ENCODE measurements at places on chromosomes 2 and 18.

DNA sequence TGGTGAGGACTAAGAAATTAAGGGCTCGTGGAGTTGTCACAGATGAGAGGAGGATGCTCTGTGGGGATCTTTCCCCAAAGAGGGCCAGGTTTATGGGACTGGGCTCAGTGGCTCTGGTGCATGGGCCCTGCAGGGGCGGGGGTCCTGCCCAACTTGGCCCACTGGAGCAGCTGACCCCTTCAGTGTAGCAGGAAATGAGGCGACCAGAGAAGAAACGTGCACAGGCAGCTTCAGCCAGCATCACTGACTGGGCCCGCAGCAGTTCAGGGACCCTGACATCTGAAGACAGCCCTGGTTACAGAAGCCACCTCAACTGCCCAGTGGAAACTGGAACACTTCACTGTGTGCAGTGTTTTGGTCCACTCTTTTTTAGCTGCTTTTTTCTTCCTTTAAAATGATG lies 72.8 kb downstream of the EMILIN2 start:
- DNase-seq = no peak

DNA sequence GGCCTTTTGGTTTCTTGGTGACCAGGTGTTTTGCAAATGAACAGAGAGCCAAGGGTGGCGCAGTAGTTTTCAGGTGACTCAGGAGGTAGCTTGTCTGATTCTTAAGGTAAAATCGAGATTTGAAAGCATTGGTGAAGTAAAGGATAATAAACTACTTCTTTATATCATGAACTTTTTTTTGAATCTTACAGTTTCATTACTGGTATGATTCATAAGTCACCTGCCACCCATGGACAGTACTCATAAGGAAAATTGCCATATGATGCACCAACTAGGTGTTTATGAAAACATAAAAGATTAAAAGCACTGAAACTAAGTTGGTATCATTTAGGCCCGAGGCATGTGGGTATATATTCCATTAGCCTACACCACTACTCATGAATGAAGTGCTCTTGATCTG lies 84.1 kb upstream of the MGAT5 start:
- no peak for DNase-seq

DNA sequence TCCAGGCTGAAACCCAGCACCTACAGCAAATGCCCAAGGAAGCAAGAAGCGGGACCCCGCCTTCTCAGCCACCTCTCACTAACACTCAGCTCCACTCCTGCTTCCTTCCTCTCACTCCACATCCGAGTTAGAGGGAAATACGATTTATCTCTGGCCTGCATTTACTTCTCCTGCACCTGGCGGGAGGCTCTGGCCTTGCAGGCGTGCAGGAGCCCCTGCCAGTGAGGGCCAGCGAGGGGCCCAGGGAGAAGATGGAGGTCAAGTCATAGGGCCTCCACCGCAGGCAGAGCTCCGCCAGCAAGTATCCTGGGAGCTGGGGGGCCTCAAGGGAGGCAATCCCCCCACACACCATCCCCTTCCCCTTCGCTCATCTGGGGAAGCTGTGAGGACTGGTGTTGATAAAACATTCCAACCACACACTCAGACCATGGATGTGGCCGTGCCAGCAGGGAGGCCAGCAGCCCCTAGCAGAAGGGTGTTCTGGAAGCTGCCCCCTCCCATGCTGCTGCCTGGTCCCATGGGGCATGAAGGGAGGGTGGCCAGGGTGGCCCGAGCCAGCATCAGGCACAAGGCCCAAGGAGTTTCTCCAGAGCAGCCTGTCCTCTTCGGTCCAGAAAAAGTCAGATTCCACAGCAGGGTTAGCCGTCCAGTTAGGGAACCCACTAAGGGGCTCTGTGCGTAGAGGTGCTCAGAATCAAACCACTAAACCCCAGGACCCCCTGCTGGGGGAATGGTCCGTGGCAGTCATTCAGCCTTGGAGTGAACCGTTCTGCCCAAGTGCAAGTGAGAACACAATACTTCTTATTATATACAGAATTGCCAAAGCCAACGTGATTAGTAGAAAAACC lies 91.2 kb downstream of the HDAC4 start:
- DNase-seq = no peak

- no peak for DNase-seq
Observed at GRCh38 chr18:11482271-11482670, 127.1 kb upstream of the SLC35G4 start.

GRCh38 chr2:98830571-98831145 lies 99.7 kb upstream of the MGAT4A start:
- no peak for DNase-seq

GRCh38 chr2:145228506-145228905 lies 708.6 kb upstream of the ZEB2 start:
- no peak for DNase-seq

DNA sequence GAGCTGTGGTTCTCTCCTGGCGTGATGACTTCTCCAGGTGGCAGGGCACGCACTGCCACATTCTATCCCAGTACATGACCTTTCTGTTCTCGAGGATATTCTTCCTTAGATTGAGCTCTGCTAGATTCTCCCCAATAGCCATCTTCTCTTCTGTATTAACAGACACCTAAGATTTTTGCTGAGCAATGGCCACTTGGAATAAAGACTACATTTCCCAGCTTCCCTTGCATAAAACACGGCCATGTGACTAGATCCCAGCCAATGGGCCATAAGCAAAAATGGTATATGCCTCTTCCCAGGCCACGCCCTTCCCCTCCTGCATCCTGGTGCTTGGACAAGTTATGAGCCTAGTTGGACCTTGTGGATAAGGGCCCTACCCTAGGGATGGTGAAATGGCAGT lies 82.1 kb downstream of the EIF2AK3 start:
- no peak for DNase-seq

DNA sequence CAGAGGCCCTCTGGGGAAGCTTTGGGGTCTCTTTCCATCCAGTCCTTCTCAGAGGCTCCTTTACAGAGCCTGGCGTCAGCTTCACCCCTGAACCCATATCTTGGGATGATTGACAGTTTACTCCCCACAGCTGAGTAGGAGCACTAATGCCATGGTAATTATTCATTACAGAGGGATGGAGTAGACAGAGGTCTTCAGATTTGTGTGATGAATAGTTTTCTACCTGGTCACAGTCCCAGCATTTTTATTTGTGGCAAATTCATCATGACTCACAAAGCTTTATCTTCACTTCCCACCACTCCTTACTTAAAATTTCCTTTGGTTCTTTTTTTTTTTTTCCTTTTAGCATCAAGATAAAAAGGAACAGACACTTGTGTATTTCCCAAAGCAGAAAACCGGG lies 104.2 kb downstream of the CCDC85A start:
- no peak for DNase-seq

- DNase-seq = no peak
Observed at GRCh38 chr18:21362831-21363230, 120.8 kb downstream of the GREB1L start.

DNA sequence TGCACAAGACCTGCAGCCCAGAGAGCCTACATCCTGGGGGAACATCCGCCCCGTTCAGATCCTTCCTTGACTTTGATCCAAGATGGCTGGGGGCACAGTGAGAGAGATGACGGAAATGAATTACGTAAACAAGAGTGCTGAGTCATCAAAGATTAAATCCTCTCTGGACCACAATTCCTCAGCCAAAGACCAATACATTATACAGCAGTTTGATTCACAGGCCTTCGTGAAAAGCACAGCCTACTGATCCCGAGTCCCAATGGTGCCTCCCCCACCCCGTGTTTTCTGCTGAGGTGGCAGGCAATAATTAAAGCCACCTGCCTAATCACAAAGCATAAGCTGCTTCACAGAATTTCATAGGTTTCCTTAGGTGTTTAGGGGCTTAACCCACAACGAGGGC lies 43.0 kb downstream of the MYO5B start:
- DNase-seq = no peak

GRCh38 chr2:50385349-50385748 lies 646.6 kb downstream of the NRXN1 start:
- DNase-seq = no peak

DNA sequence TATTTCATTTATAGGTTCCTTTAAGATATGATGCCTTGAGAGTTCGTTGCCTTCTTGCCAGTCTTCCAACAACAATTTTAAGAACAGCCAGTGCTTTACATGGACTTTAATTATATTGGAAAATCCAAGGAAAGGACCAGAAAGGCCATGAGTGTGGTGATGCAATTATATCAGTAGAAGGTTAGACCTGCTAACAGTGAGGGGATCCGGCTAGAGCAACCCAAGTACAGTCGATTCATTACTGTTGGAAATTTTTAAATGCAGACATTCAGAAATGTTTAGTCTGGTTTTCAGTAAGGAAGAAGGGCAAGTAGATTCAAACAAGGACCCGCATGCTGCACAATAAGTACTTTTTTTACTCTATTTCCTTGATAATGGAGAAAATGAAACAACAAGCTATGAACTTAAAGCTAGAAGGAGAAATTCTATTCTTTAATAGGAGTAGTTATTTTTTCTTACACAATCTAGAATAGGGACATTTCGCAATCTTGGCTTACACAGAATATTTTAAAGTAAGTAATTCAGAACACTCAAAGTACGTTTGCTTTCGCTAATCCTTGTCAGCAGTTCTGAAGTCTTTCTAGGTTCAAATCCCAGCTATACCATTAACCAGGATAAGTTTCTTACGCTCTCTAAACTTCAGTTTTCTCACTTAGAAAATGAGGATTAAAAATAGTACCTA lies 405.5 kb downstream of the MEIS1 start:
- DNase-seq = no peak

GRCh38 chr2:43074052-43074451 lies 152.4 kb downstream of the ZFP36L2 start:
- DNase-seq = no peak

- DNase-seq = no peak
Observed at GRCh38 chr18:48740851-48741485, 202.1 kb downstream of the CTIF start.

DNA sequence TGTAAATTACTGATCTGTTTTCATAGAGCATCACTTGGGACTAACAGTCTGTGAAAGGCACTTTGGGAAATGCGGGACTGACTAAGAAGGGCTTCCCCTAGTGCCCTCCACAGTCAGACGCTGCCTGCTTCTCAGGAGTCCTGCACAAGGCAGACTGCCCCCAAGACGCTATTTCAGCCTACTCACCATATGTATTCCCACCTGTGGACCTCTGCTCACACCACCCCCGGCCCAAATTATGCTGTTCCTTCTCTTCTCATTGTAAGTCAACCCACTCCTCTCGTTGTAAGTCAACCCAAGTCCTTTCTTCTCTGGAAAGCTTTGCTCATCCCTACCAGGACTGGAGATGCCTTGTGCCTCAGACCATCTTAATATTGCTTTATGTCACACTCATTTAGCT lies 175.3 kb downstream of the GFPT1 start:
- DNase-seq = no peak

- DNase-seq = no peak
Observed at GRCh38 chr2:201559067-201559710, 84.1 kb downstream of the TMEM237 start.

GRCh38 chr2:197293252-197294007 lies 17.1 kb downstream of the ANKRD44 start:
- no peak for DNase-seq

DNA sequence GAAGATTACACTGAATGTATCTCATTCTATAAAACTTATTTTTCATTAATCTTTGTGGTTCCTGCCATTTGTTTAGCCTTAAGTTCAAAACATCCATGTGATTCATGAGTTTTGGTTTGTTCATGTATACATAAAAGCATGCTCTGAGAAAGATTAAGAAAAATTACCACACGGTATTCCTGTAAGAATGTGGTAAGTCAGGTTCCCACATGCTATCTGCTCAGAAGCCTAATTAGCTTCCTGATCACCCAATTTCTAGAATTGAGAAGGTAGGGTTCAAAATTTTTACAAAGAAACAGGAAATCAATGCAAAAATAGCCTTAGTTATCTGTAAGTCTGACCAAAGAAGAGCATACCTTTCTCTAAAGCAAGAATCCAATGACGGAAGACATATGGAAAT lies 241.6 kb upstream of the VRK2 start:
- no peak for DNase-seq

GRCh38 chr18:48942086-48942485 lies 8.7 kb downstream of the SMAD7 start:
- no peak for DNase-seq

GRCh38 chr2:75199428-75200011 lies at the start of gene TACR1:
TSS of gene TACR1 (minus strand) at chr2:75199520. CDS start at chr2:75198934, 586 bp downstream.
- DNase-seq = no peak

DNA sequence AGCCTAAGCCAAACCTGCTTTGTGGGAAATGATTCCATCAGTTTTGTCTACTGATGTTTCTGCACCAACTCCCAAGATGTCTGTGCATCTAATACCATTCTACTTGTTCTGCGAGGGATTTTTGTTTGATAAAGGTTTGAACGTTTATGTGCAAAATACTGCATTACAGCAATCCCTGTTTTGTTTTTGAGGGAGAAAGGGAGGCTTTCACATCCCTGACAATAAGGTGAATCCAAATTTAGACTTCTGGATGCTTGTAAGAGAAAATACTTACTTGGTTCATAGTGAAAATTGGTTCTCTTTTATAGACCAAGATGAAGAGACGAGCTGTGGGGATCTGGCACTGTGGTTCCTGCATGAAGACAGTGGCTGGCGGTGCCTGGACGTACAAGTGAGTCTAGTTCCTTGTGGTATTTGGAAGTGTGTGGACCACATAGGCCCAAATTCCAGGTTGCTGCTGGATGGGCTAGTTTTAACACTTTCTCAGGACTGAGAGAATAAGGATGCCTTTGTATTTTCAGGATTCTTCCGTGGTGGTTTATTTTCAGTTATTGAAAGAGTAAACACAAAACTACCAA lies 1.1 kb downstream of the RPL37A start:
- no peak for DNase-seq

DNA sequence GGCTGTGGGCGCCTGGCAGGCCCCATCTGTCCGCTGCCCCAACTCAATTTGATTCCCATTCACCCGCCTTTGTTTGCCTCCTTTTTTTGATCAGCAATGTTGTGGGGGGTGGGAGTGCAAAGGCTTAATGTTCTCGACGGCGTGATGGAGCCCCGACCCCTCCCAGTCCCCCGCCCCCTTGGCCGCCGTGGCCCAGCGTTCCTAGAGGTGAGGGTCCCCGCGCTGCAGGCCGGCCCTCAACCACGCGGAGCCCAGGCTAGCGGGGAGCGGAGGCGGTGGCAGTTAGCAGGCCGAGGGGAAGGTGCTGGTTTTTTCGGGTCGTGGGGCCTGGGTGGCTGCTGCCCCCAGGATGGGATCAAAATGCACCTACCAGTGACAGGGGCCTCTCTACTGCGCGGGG lies 274.7 kb upstream of the SKOR2 start:
- no peak for DNase-seq

DNA sequence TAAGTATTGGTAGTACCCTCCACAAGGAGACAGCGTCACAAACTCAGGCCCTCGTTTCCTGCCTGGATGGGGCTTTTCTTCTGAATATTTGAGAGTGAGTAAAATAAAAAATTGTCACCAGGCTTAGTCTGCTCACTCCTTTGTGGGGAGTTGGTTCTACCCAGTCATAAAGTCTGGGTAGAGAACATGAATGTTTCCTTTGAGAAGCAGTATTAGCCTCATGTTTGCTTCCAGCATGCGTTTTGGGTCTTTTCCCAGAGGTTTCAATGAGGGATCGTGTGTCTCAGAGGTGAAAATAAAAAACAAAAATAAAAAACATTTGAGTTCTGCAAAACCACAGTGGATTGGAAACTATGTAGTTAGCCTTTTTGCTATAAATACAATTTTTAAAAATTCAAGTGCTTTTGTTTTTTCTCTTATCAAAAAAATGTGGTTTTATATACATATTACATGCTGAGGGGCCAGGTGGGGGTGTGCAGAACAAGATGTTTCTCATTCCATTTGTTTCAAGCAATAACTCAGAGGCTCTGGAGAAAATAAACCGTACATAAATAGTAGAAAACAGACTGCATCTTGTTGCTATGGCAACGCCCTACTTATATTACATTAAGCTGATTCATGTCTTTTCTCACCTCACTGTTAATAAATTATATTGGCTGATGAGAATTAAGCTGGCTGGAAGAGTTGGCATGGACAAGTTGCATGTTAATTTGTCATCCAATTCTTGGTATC lies 225.4 kb upstream of the FBXO11 start:
- no peak for DNase-seq
